ENCODE measurements at places on chromosomes 6 and 20. TPM values are rescaled to one million over a fixed set of nuclear protein-coding genes. Genes with fewer than 3 reads are reported as not detected.

- no peak for DNase-seq
- no peak overlapping the region for H3K27ac ChIP-seq
- H3K4me3 ChIP-seq, result no peak overlapping the region
- no peaks in the 10 kb centered on the region for H3K27me3 ChIP-seq
- peaks cover 22% of the 10 kb centered on the region for H3K4me1 ChIP-seq
- H3K36me3 ChIP-seq, result no peaks in the 10 kb centered on the region
Measured at GRCh38 chr20:19706463-19706862, 51.6 kb upstream of the RIN2 start.

GRCh38 chr6:76881414-76881813, 581.9 kb downstream of the HTR1B start:
- no peak overlapping the region for H3K27ac ChIP-seq
- no peaks in the 10 kb centered on the region for H3K36me3 ChIP-seq
- no peaks in the 10 kb centered on the region for H3K4me1 ChIP-seq
- no peak overlapping the region for H3K4me3 ChIP-seq

GRCh38 chr20:15740046-15740775, 833.0 kb downstream of the KIF16B start:
- H3K4me1 ChIP-seq, result no peaks in the 10 kb centered on the region
- no peaks in the 10 kb centered on the region for H3K36me3 ChIP-seq
- no peak overlapping the region for H3K4me3 ChIP-seq
- H3K27me3 ChIP-seq, result no peaks in the 10 kb centered on the region
- no peak overlapping the region for H3K27ac ChIP-seq

- H3K36me3 ChIP-seq, result no peaks in the 10 kb centered on the region
- peaks cover 72% of the 10 kb centered on the region for H3K4me1 ChIP-seq
- H3K27me3 ChIP-seq, result no peaks in the 10 kb centered on the region
- peak overlapping the region; percentile 89 for H3K27ac ChIP-seq
- no peak overlapping the region for H3K4me3 ChIP-seq
Measured at GRCh38 chr6:39206250-39206721, 23.0 kb downstream of the KCNK5 start.

- H3K36me3 ChIP-seq, result peaks cover 8% of the 10 kb centered on the region
- no peak overlapping the region for H3K4me3 ChIP-seq
- no peaks in the 10 kb centered on the region for H3K27me3 ChIP-seq
Measured at GRCh38 chr20:37236462-37236861, 25.2 kb downstream of the GHRH start.

- no peaks in the 10 kb centered on the region for H3K27me3 ChIP-seq
- H3K4me3 ChIP-seq, result no peak overlapping the region
- H3K27ac ChIP-seq, result no peak overlapping the region
- DNase-seq, result no peak
- H3K36me3 ChIP-seq, result no peaks in the 10 kb centered on the region
- no peaks in the 10 kb centered on the region for H3K4me1 ChIP-seq
Measured at GRCh38 chr6:91719414-91719813, 1132.5 kb upstream of the MAP3K7 start.

GRCh38 chr20:58772786-58773185, 77.9 kb downstream of the GNAS-AS1 start:
- H3K27me3 ChIP-seq, result no peaks in the 10 kb centered on the region
- no peak overlapping the region for H3K4me3 ChIP-seq
- H3K4me1 ChIP-seq, result no peaks in the 10 kb centered on the region
- no peak for DNase-seq

GRCh38 chr6:74404366-74404765, 708.4 kb downstream of the CD109 start:
- H3K36me3 ChIP-seq, result no peaks in the 10 kb centered on the region
- H3K4me1 ChIP-seq, result no peaks in the 10 kb centered on the region
- H3K27ac ChIP-seq, result no peak overlapping the region
- H3K4me3 ChIP-seq, result no peak overlapping the region
- no peaks in the 10 kb centered on the region for H3K27me3 ChIP-seq

- H3K4me3 ChIP-seq, result no peak overlapping the region
- H3K4me1 ChIP-seq, result no peaks in the 10 kb centered on the region
- DNase-seq, result no peak
- H3K27me3 ChIP-seq, result no peaks in the 10 kb centered on the region
- no peaks in the 10 kb centered on the region for H3K36me3 ChIP-seq
- H3K27ac ChIP-seq, result no peak overlapping the region
Measured at GRCh38 chr6:524803-525202, 132.1 kb downstream of the HUS1B start.

DNA sequence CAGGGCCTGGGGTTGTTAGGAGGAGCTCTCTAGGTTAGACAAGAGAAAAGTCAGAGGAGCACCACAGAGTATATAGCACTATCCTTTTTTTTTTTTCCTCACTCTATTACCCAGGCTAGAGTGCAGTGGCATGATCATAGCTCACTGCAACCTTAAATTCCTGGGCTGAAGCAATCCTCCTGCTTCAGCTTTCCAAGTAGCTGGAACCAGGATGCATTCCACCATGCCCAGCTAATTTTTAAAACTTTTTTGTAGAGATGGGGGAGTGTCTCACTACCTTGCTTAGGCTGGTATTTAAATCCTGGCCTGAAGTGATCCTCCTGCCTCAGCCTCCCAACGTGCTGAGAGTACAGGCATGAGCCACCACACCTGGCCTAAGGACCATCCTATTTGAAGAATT, 19.3 kb upstream of the AKIRIN2 start:
- no peaks in the 10 kb centered on the region for H3K27me3 ChIP-seq
- H3K4me1 ChIP-seq, result no peaks in the 10 kb centered on the region
- DNase-seq, result no peak
- no peak overlapping the region for H3K27ac ChIP-seq
- no peaks in the 10 kb centered on the region for H3K36me3 ChIP-seq

- no peaks in the 10 kb centered on the region for H3K36me3 ChIP-seq
- peak; percentile 75 for DNase-seq
- peak overlapping the region; percentile 67 for H3K4me3 ChIP-seq
- peaks cover 18% of the 10 kb centered on the region for H3K27me3 ChIP-seq
- H3K27ac ChIP-seq, result no peak overlapping the region
- peaks cover 9% of the 10 kb centered on the region for H3K4me1 ChIP-seq
Measured at GRCh38 chr20:56343861-56344381, 14.9 kb upstream of the FAM210B start.

- no peak overlapping the region for H3K4me3 ChIP-seq
- H3K4me1 ChIP-seq, result no peaks in the 10 kb centered on the region
- no peaks in the 10 kb centered on the region for H3K27me3 ChIP-seq
- H3K36me3 ChIP-seq, result no peaks in the 10 kb centered on the region
- DNase-seq, result no peak
Measured at GRCh38 chr20:8693709-8694108, 375.2 kb upstream of the PLCB4 start.

- DNase-seq, result no peak
- H3K4me1 ChIP-seq, result no peaks in the 10 kb centered on the region
- no peaks in the 10 kb centered on the region for H3K36me3 ChIP-seq
Measured at GRCh38 chr20:7765221-7765620, 175.0 kb downstream of the HAO1 start.

KIF6 gene
- total RNA-seq, result 0.28 TPM

DNA sequence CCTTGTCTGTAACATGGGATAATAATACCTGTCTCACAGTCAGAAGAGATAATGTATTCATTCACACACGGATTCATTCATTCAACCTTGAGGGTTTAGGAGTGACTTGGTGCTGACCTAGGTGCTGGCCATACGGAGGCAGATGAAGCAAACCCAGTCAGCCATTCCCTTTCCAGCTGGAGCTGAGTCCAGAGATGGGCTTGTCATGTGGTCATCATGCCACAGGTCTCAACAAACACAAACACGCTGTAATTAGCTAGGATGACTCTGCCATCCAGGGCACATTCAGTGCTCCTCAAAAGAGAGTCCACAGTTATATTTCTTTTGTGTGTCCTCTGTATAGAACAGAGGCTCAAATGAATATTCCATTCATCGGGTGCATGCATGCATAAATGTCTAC, 19.5 kb upstream of the PRELID3B start:
- no peak for DNase-seq
- no peaks in the 10 kb centered on the region for H3K27me3 ChIP-seq
- no peak overlapping the region for H3K4me3 ChIP-seq
- no peaks in the 10 kb centered on the region for H3K4me1 ChIP-seq
- H3K36me3 ChIP-seq, result no peaks in the 10 kb centered on the region
- no peak overlapping the region for H3K27ac ChIP-seq

PHACTR1 gene
- 2.8 TPM for total RNA-seq

GRCh38 chr20:2734899-2735298, 42.3 kb downstream of the EBF4 start:
- no peaks in the 10 kb centered on the region for H3K4me1 ChIP-seq
- no peak overlapping the region for H3K27ac ChIP-seq
- no peak overlapping the region for H3K4me3 ChIP-seq
- no peaks in the 10 kb centered on the region for H3K36me3 ChIP-seq

- peaks cover 18% of the 10 kb centered on the region for H3K4me1 ChIP-seq
- no peaks in the 10 kb centered on the region for H3K27me3 ChIP-seq
- DNase-seq, result no peak
Measured at GRCh38 chr6:34746104-34746846, 11.0 kb upstream of the SNRPC start.

ZSCAN16 gene
- total RNA-seq, result 4.1 TPM

CST2 gene
- total RNA-seq, result not detected

DNA sequence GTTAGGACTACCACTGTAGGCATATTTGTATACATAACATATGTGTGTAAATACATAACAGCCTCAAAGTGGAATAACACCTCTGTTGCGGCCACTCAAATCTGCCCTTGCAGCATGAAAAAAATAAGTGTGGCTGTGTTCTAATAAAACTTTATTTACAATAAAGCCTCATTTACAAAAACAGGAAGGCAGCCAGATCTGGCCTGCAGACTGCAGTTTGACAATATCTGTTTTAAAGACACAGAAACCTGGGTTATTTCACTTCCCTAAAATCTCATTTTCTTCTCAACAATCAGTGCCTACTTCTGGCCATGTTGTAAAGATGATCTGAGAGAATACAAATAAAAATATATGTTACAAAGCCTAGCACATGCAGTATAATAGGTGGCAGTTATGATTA, 53.9 kb upstream of the SCML4 start:
- DNase-seq, result no peak
- H3K27me3 ChIP-seq, result no peaks in the 10 kb centered on the region
- H3K4me3 ChIP-seq, result no peak overlapping the region
- no peaks in the 10 kb centered on the region for H3K4me1 ChIP-seq

DNA sequence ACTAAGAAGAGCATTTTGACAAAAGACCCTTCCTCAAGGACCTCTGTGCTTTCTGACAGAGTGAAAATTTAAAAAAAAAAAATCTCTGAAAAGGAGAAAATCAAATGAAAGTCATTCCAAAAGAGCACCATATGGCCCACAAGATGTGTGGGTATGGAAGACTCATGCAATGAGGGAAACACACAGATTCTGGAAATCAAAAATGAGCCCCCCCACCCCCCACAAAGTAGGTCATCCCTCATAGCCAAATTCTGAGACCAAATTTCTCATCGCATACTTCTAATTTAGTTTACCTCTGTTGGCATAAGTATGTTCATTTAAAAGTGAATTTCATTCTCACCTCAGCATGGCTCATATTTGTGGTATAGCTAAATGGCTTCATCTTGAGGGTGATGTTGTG, 181.3 kb upstream of the KCNQ5 start:
- no peaks in the 10 kb centered on the region for H3K36me3 ChIP-seq
- DNase-seq, result no peak
- no peaks in the 10 kb centered on the region for H3K27me3 ChIP-seq
- H3K4me1 ChIP-seq, result no peaks in the 10 kb centered on the region
- H3K27ac ChIP-seq, result no peak overlapping the region

DNA sequence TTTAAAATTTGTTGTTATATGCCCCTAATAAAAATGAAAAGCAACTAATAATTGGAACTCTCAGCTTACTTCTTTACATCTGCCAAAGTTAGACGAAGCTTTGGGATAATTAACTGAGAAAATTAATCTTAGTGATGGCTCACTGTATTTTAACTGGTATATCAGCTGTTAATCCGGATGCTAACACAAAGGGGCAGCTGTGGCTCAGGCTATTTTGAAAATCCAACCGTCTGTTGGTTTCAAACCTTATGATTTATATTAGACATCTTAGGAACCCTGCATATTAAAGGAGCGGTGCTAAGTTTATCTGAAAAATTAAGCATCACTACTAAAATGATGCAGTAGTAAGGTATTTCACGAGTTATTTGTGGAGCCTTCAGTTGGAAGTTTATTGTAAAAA, 96.6 kb downstream of the AKAP7 start:
- H3K4me1 ChIP-seq, result no peaks in the 10 kb centered on the region
- H3K4me3 ChIP-seq, result no peak overlapping the region
- H3K36me3 ChIP-seq, result no peaks in the 10 kb centered on the region
- H3K27me3 ChIP-seq, result no peaks in the 10 kb centered on the region
- DNase-seq, result no peak

DNA sequence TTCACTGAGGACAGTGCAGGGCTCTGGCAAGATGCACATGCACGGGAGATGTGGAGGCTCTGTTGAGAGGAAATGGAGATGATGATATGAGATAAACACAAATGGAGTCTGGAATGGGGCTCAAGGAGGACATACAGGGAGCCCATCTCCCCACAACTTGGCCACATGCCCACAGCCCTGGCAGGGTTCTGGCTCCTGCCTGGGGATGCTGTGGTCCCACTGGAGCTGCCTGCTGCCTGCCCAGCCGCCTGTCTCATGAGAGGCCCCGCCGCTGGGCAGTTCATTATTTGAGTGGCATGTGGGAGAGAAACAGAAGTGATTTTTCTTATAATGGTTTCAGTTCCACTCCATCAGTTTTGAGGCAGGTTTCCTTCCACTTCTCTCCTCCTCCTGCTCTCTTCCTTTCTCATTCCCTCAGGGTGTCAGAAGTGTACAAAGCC, 133.6 kb upstream of the TRAF3IP2 start:
- H3K4me1 ChIP-seq, result no peaks in the 10 kb centered on the region
- no peak for DNase-seq
- no peak overlapping the region for H3K4me3 ChIP-seq
- H3K27ac ChIP-seq, result no peak overlapping the region

DNA sequence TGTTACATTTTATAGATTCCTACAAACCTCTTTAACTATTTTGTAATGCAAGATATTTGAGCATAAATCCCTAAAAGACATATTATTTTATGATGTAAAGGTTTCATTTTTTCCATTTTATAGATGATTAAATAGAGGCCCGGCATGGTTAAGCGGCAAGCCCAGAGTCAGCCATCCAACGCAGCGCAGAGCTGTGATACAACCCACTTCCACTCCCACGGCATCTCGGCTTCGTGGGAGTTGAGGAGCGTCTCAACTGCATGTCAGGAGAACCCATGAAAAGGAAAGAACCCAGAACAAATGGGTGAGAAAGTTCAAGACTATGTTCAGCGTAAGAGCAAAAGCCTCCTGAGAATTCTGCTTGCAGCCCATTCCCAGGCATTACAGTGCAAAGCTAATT, 488.2 kb downstream of the PRKN start:
- no peak overlapping the region for H3K4me3 ChIP-seq
- H3K4me1 ChIP-seq, result no peaks in the 10 kb centered on the region
- H3K36me3 ChIP-seq, result no peaks in the 10 kb centered on the region
- no peaks in the 10 kb centered on the region for H3K27me3 ChIP-seq
- no peak for DNase-seq

KCNK16 gene
- total RNA-seq, result not detected

PXMP4 gene
- 4.1 TPM for total RNA-seq

- no peak overlapping the region for H3K4me3 ChIP-seq
- H3K4me1 ChIP-seq, result peaks cover 17% of the 10 kb centered on the region
- peak overlapping the region; percentile 69 for H3K27ac ChIP-seq
- peak; percentile 51 for DNase-seq
- H3K36me3 ChIP-seq, result no peaks in the 10 kb centered on the region
Measured at GRCh38 chr6:36227379-36228228, 31.1 kb downstream of the BRPF3 start.

GRCh38 chr6:106453756-106454367, 93.3 kb downstream of the CRYBG1 start:
- no peak overlapping the region for H3K4me3 ChIP-seq
- H3K36me3 ChIP-seq, result no peaks in the 10 kb centered on the region
- no peaks in the 10 kb centered on the region for H3K27me3 ChIP-seq
- no peak overlapping the region for H3K27ac ChIP-seq
- H3K4me1 ChIP-seq, result peaks cover 4% of the 10 kb centered on the region

All from hepatocyte (in vitro differentiated cells).